ENCODE measurements at places on chromosomes 1 and 21. TPM values are rescaled to one million over a fixed set of nuclear protein-coding genes. Genes with fewer than 3 reads are reported as not detected.

The RYR2 gene
- total RNA-seq, result not detected

The HMGCS2 gene
- not detected for total RNA-seq

The MCOLN3 gene
- total RNA-seq, result 1.6 TPM

The CAMSAP2 gene
- 0.13 TPM for total RNA-seq

The EXTL1 gene
- not detected for total RNA-seq

The CELA2B gene
- total RNA-seq, result not detected

The PLA2G2C gene
- total RNA-seq, result not detected

The URB1 gene
- 17.4 TPM for total RNA-seq
